HFFc6 (cell line): ENCODE measurements at places on chromosomes 12 and 14.

DNA sequence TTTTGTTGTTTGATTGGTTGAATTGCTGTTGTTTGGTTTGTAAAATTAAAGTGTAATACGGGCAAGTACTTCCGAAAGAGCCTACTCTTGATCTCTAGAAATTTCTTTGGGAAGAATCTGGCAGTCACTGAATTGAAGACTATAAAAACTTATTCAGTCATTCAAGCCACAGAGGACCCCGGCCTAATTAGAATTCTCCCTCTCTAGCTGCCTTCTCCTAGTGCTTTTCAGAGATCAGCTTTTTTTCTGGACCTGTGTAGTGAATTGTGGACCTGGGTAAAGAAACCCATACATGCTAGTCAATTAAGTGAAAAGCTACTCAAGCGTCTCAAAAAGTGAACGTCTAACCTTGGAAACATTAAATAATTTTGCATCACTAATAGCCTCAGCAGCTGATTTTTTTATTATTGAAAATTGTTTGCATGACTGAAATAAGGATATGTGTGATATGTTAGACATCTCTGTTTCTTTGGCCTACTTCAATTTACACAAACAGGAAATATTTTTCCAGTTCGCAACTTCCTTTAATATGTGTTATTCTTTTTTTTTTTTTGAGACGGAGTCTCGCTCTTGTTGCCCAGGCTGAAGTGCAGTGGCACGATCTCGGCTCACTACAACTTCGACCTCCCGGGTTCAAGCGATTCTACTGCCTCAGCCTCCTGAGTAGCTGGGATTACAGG lies 27.2 kb downstream of the EFCAB11 start:
- no peak for DNase-seq

DNA sequence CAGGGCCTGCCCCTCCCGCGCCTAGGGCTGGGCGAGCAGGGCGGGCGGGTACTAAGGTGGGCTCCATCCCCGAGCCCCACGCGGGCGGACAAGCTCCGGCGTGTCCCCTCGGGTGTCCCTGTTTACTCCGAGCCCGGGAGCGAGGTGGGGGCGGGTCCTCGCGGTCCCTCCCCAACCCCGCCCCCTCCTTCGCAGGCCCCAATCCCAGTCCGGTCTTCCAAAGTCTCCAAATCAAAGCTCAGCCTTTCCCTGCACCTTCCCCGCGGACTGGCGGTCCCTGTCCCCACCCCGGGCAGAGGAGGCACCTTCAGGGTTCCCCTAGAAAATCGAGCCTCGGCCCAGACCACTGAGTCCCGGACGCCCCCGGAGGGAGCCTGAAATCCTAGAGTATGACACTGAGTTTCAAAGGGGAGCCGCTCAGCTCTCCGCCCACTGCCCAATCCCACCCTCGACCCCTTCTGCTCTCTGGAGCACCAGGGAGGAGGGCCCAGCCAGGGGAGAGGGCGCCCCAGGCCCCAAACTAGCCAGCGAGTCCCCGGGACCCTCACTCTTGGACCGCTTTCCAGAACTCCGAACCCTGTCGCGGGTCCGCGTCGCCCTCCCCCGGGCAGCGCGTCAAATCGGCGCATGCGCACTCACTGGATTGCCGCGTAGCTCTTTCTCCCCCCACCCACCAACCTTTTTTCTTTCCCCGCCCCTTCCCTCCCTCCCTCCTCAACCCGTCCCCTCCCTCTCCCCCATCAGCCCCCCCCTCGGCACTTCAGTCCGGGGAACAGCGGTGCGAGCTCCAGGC lies at the start of gene LRP1:
Gene LRP1 (plus strand): TSS at position 758 of the 793 bp plus-strand sequence. CDS start 482 bp downstream, outside the sequence.
- peak; percentile 69 for DNase-seq

DNA sequence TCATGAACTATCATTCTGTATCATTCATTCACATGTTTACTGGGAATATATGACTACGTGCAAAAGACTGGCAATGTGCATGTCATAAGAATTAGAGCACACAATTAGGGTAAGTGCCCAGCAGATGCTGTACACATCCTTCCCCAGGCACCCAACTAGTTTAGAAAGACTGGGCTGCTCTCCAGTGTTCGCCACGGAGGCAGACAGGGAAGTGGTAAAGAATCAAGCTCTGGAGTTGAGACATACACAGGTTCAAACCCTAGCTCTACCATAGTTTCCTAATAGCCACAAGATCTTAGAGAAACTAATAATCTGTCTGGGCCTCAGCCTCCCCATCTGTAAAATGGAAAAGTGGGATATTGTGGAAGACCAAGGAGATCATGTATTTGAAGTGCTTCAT lies 6.8 kb downstream of the TMCC3 start:
- no peak for DNase-seq

DNA sequence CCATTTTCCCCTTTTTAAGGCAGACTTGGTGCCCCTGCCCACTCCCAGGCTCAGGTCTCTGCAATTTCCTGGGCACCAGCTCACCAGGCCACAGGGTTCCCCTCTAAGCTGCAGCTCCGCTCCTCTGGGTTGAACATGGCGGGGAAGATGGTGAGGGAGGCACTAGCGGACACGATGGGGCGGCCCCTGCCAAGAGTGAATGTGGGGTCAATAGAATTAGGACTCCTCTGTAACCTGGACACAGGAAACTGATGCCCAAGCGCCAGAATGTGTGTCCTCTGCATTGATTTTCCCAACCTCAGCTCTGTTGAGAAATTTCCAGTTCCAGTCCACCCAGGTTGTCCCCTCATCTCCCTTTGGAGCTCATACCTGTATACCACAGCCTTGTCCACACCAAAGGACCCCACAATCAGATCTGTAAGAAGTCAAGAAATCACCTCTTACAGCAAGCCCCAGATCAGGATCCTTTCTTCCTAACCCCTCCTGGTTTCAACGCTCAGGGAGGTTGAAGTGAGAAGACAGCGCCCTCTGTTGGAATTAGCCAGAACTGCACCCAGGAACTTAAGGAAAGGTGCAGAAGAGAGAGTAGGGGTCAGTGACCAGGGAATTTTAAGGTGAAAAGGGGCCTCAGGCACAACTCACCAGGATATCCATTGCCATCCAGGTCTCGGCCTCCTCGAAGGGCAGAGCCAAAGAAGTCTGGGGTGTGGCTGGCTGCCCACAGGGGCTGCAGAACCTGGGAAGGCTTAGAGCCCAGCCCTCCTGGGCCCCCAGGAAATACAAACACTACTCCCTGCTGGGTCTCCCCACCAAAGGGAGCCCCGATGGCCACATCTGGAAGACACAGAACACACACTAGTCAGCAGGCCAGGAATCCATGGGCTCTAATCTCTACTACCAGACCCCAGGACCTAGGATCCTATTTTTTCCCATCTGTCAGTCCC lies 14.7 kb downstream of the ITGA5 start:
- DNase-seq = peak; percentile 41

DNA sequence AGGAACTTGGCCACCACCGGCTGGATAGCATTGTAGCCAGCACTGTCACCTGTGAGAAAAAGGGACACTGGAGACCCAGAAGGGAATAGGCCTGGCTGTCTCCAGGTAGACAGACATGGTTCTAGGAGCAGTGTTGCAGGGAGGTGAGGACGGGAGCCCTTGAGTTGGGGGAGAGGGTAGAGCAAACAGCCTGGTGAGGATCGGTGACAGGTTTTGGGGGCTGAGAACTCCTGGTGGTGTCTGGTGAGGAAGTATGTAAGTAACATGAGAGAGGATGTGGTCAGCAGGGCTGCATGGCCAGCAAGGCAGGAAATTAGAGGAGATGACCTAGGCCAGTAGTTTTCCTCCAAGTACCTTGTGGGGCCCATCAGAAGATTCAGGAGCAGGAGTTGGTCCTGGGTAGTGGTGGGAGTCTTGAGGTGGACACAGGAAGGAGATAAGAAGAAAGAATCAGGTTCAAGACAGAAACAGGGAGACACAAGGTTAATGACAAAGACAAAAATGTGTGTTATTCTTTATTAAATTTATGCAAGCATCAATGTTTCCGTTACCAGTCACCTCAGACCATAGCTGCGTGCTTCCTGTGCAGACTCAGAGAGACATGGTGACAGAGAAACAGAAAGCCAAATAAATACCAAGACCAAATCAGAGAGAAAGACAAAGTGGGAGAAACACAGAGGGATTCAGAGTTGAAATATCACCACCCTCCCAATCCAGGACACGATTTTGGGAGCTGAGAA lies at the start of gene ARHGAP9:
Gene ARHGAP9 (minus strand): TSS at position 491 of the 740 bp plus-strand sequence. CDS start 460 bp downstream, at position 31.
- DNase-seq = no peak

DNA sequence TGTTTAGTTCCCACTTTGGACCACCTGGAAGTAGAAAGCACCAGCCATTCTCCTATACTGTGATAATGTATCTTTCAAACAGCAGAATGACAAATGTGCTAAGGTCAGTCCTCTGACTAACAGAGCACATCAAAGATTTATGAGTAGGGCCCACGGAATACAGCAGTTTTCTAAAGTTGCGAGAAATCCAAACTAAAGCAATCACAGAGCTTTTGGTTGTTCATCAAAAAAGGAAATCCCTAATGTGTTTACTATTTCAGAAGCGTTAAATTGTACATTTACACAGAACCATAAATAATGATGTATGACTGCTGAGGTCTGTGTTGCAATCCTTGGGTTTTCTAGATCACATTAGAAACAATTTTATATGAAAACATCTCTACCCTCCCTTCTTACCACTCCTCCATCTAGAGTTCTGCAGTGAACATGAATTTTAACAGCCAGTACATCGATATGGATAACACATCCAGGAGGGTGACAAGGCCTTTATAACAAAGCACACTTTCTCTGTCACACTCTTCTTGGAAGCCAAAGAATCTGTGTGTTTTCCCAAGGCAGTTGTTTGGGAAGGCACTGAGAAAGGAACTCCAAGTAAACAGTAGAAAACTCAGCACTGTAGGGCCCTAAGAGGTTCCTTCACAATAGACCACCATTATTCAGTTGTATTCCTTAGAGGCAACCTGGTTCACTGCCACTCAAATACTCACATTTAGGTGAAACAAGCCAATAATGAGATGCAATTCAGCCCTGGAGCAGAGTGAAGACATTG lies 7.3 kb downstream of the KITLG start:
- DNase-seq = no peak
